Activated CD8-positive, alpha-beta memory T cell treated with anti-CD3 and anti-CD28 coated beads for 24 hours (primary cell): ENCODE measurements at places on chromosomes 6 and 20.

GRCh38 chr20:44532981-44533331 is 11.1 kb upstream of the SERINC3 start:
- peak; percentile 58 for DNase-seq

GRCh38 chr6:14367296-14367695 is 249.7 kb downstream of the CD83 start:
- no peak for DNase-seq

DNA sequence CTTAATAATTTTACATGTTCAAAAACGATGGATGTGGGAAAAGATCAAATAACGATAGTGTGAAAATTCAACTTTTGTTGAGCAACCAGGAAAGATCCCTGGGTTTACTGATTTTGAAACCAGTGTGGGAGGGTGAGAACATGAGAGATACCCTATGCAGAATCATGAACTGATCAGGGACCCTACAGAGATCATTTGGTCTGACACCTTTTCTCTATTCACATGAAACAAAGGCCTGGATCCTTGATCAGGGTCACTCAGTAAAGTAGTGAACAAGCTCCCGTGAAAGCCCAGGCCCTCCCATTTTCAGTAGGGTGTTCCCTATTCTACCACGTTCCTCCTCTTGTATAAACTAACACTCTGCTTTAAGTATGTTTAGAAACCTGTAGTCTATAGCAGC is 60.5 kb upstream of the DUSP22 start:
- DNase-seq, result peak; percentile 58

DNA sequence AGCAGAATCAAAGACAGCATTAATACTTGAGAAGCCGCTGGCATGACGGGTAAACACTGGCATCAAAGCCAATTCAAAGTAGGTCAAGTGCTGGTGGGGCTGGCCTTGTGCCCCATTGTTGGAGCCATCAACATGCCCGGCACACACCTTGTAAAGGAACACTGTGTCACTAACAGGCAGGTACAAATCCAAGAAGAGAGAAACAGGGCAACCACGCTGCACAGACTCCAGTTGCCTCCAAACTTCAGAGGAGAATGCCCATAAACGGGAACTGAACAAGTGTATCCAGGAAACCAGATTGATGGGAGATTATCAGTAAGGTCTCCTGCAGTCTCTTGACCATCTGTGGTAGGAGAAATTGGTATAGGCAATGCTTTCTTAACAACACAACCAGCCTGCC is 127.0 kb upstream of the STXBP5 start:
- DNase-seq, result no peak

DNA sequence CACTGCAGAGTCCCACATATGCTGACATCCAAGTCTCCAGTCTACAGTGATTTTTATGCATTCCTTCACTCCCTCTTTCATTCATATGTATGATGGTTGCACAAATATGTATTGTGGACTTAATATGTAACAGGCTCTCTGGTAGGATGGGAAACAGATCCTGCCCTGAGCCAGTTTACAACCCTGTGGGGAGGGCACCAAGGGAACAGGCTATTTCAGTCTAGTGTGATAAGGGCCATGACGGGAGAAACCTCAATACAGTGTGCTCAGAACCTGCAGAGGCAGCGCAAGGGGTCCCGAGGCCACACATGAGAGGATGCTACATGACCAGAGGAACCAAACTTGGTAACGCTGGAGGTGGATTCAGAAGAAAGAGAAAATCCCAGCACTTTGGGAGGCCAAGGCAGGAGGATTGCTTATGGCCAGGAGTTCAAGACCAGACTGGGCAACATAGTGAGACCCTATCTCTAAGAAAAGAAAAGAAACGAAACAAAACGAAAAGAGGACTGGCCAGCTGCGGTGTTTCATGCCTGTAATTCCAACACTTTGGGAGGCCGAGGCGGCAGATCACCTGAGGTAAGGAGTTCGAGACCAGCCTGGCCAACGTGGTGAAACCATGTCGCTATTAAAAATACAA is 249.8 kb upstream of the JARID2 start:
- DNase-seq, result no peak

DNA sequence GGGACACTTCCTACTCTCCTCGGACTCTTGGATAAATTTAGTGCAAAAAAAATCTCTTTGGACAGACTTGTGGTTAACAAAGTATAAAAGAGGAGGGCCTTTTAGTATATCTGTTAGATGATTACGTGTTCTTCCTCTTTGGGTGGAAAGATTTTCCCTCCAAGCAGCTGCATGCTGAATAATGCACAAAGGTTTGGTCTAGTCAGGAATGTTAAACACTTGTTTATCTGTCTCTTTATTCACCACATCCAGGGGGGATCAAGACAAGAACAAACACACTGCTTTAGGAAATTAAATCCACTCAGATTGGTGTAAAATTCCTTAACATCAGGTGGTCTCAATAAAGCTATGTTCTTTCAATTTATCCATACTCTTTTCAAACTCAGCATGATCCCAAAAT is 260.9 kb upstream of the CHD6 start:
- DNase-seq, result no peak

- no peak for DNase-seq
Observed at GRCh38 chr6:48671505-48671904, 560.5 kb upstream of the PTCHD4 start.

DNA sequence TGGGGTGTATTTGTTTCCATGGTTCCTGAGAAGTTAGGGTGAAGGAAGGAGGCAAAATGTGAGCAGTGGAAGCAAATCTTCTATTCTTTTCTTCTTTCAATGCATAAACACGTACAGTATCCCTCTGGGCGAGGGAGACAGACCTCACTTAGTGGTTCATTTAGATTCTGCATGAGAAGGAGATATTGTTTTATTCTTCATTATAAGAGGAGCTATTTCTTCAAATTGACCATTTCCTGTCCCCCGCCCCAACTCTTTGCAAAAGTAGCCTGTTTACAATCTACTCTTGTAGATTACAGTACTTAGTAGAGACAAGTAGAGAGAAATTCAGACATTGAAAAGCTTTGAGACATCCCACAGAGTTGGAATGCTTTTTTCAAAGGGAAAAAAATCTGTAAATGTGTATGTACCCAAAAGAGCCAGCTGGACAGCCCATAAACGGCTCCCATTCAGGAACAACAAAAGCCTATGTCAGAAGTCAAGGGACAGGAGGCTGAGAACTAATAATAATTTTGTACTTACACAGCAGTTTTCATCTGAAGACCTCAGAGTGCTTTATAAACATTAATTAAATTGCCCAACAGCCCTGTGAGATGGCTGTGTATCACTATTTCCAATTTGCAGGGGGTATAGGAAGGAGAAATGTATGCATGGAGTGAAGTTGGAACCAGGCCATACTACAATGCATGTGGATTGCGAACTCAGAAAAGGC is 23.9 kb downstream of the CD83 start:
- no peak for DNase-seq

- DNase-seq, result no peak
Observed at GRCh38 chr20:63843778-63844177, 12.7 kb upstream of the ZBTB46 start.

DNA sequence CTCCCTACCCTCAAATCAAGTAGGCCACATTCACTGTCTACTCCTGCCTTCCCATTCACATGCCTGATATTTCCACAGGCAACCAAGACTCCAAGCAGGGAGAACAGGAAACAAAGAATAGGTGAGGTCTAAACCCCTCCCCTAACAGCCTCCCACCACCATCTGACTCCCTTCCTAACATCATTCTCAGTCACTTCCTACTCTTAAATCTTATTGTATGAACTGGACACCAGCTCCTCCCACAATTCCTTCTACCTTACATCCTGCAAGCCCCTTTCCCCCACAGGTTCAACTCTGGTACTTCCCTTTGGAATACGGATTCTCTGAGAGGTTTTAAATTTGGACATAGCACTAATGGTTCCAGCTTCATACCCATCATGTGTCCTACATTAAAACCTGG is 944 bp upstream of the C6orf136 start:
- no peak for DNase-seq

GRCh38 chr20:57898332-57898731 is 188.5 kb upstream of the PMEPA1 start:
- DNase-seq, result no peak

GRCh38 chr6:38281126-38281525 is 358.6 kb downstream of the BTBD9 start:
- no peak for DNase-seq
